ENCODE measurements at places on chromosomes 2 and 18.
A peak's percentile ranks its signal among the peaks of the same experiment; 100 is the strongest.

GRCh38 chr2:24121469-24121868, 1.7 kb downstream of the PFN4 start:
- no peak for DNase-seq

GRCh38 chr2:148132412-148132811, 111.5 kb downstream of the MBD5 start:
- DNase-seq, result no peak

GRCh38 chr2:168076731-168077130, 170.7 kb downstream of the STK39 start:
- no peak for DNase-seq

DNA sequence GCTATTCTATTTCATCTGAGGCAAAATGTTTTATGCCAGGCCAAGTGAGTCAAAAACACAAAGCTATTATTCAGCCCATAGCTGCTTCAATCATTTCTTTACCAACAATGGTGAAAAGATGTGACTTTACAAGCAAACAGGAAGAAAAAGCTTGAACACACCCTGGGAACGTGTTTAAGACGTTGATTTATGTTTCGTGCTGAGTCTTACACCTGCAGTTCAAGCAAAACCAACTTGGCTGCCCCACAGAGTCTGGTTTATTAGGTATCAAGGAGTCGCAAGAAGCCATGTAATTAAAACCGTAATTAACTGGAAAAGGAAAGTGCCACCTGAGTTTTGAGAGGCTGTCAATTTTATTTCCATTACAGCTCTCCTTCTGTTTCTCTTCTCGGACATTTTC, 295.5 kb downstream of the MEIS1 start:
- DNase-seq, result no peak

DNA sequence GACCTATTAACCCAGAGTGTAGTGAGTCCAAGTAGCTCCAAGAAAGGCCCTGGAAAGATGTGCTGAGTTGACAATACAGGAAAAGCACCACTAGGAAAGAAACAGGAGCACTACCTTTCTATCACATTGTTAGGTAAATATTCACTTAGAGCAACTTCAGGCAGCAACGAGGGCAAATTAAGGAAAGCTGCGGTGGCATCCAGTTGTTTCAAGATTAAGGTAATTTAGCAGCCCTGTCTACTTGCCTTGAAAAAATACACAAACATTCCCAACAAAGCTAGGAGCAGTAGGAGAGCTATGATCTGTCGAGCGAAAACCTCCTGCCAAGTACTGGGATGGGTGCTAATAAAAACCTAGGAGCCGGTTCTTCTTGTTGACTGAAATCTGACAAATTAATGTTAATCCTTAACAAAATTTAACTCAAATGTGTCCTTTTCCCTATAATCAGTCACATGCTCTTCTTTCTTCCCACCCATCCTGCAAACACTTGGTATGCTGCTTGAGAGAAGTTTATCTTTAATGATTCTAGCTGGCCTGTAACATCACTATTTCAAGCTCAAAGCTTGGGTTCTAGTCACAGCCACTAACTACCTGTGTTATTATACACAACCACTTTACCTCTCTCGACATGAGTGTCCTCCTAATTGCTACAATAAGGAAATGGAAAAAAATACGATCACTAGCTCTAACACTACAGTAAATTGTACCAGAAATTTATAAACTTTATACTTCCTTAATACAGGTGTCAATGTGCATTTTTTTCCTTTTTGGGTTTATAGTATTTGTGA, 2.0 kb downstream of the ACAA2 start:
- DNase-seq, result no peak

- peak; percentile 63 for DNase-seq
Measured at GRCh38 chr2:216283038-216283900, 89.0 kb downstream of the MARCHF4 start.

DNA sequence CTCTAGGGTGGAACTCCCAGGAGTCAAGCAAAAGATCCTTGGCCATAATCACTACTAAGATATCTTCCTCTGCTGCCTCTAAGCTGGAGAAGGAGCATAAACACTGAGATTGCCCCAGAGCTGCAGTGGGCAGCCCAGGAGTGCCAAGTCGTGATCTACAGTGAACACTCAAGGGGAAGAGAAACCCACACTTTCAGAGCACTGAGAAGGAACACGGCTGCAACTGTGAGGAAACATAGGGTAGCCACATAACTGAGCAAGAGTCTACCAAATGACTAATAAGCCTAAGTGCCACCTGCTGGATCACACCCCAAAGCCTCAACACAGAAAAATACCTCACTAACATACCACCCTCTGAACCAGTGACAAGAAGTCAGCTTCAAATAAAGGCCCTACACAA, 79.6 kb upstream of the RAB12 start:
- DNase-seq, result no peak

DNA sequence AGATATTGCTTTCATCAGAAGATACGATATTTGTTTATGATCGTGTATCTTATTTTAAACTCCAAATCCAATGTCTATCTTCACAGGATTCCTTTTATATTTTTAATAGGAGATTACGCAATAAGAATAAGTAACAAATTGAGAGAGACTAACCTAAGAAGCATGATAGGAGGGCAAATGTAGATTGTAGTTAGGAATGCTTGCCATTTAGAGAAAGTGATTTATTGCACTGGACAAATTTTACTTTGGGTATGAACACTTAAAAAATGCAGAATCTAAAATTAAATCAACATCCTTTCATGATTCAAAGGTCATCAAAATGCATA, 563.4 kb upstream of the POU3F3 start:
- DNase-seq, result no peak

DNA sequence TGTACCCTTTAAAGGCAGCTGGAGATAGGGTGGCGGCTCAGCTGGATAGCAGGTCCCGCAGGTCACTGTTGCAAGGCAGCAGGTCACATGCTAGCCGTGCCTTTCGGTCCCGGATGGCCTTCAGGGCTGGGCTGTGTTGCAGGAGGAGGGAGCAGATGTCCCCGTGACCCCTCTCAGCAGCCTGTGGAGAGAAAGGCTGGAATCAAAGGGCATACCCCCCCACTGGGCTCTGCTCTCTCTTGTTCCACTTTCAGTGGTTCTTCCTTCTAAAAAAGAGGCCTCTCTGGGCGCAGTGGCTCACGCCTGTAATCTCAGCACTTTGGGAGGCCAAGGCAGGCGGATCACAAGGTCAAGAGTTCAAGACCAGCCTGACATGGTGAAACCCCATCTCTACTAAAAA, 4.4 kb upstream of the ANKRD23 start:
- no peak for DNase-seq

DNA sequence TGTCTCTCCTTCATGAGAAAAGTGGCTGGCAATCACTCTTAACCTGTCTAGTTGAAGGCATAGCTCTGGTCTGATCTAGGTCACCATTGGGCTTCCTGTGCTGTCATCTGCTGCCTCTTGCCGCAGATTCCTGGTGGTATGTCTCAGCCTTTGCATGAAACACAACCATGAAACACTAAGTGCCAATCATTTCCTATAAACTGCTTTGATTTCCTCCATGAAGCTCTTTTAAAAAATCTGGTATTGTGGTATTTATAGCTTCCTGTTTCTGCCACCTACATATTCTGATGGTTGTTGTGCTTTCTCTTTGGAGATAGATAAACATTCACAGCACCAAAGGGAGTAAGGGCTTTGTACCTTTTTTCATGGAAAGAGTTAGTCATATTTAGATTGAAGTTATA, 120.0 kb upstream of the EPC2 start:
- DNase-seq, result no peak

DNA sequence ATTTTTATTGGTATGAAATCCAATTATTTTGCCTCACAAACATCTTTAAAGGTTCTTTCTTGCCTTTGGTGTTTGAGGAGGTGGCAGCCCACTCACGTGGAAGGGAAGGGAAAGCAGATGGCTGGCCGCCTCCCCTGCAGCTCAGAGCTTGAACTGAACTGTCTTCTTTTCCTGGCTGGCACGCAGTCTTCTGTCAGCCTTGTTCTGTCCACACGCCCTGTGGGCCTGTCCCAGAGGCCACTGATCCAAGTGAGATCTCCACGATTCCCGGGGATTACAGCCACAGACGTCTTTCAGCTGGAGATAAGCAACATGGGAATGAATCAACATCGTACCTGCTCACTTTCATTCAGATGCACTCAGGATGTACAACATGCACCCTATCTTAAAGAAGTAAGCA, 73.3 kb downstream of the TMEM18 start:
- no peak for DNase-seq

GRCh38 chr2:1824202-1824905, 80.0 kb upstream of the PXDN start:
- no peak for DNase-seq

DNA sequence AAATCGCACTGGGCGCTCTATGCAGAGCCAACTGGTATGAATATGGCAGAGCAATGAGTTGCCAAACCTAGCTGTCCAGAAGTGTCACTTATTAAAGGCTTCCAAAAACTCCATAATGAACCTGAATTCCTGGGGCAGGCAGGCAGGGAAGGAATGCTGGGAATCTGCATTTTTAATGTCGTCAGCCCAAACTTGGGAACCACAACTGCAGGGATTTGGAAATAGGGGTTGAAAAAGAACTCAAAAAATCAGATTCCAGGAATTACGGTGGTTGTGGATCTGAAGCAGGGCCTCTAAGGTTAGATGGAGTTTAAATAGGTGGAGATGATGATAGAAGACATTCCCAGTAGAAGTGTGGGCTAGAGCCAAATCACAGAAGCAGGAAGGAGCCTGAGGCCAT, 15.0 kb downstream of the NCKAP5 start:
- DNase-seq, result no peak

DNA sequence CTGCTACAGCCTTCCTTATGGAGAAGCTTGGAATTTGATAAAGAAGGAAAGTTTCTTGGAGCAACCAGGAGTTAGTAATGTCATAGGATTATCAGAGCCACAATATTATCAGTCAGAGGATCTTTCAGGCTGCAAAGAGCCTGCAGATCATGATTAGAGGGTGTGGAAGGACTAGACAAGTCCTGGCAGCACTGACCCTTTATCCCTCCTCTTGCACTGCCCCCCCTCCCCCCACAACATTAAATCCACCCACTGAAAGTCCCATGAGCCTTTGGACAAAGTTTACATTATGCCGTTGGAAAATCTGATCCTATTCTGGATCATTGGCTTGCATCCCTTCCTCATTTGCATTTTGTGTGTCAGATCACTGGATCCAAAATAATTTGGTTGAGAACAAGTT, 18.7 kb upstream of the IMPA2 start:
- no peak for DNase-seq

- no peak for DNase-seq
Measured at GRCh38 chr2:238854699-238855229, 6.9 kb downstream of the TWIST2 start.

GRCh38 chr2:144358979-144359541, 160.9 kb downstream of the ZEB2 start:
- peak; percentile 61 for DNase-seq

DNA sequence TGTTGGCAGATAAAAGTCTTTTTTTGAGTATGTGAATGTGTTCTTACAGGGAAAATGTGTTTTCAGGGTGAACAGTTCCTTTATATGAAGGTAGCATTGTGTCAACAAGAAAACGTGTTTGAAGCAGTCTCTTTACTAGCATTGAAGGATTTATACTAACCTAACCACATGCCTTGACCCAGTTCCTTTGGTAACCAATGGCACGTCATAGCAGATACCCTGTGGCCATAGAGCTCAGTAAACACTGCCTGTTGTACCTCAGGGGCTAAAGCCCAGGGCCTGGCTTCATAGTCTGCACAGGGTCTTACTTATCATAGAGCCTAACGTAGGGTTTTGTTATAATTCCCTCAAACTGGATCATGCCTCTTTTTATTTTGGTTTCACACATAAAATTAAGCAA, 32.1 kb upstream of the NFU1 start:
- DNase-seq, result no peak
